ENCODE measurements at places on chromosomes 1 and 21.

DNA sequence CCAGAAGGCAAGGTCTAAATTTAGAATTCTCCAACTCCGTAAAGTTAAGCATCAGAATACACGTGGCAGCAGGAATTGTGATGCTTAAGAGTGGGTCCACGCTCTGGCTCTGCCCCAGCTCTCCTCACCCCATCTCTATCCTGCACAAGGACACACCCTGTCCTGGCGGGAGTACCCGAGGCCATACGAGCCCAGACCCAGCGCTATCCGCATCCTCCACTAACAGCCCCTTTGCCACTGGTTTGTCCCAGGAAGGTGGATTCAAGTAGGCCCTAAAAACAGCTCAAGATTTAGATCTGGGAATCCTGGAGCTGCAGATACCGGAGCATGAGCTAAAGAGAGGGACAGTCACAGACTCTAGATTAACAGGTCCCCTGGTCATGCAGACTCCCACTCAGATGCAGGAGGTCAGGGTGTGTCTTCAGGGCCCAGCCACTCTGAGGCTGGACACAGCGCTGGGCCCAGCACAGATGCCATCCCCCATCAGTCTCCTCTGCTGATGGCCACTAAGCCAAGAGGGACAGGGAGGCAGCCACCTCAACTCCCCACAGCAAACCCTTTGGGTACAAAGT, 393.3 kb downstream of the NPHP4 start:
- no peak for DNase-seq

GRCh38 chr21:17388226-17388625, 124.6 kb upstream of the CXADR start:
- DNase-seq, result no peak

DNA sequence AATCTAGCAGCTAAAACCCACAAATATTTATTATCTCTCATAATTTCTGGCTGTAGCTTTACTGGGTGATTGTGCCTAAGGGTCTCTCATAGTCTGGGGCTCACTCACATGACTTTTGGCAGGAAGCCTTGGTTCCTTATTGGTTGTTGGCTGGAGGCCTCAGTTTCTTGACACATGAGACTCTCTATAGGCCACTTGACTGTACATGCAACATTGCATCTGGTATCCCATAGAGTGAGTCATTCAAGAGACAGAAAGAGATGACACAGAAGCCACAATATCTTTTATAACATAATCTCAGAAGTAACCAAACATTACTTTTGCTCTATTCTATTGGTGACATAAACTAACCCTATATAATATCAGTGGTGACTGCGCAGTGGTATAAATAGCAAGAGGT, 128.5 kb upstream of the HNRNPU start:
- no peak for DNase-seq

DNA sequence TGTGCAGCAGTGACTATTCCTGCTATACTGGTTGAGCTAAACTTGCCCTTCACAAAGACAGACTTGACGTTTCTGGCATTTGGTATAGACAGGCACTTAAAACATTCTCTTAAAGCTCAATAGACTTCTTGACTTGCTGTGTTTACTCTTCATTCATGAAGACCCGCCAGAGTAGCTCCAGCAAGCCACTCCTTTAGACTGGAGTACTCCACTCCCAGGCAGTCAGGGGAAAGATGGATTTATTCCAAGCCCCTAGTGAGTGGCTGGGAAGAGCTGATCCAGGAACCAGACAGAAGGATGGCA, 70.7 kb downstream of the EVA1C start:
- DNase-seq, result no peak

- no peak for DNase-seq
Measured at GRCh38 chr1:223401873-223402789, 8.9 kb downstream of the CCDC185 start.

All from CD4-positive, alpha-beta T cell treated with Interleukin-4 for 1 hour (primary cell).